Muscle of back (tissue), 13 donors: ENCODE measurements at places on chromosomes 13 and 19. TPM values are rescaled to one million over a fixed set of nuclear protein-coding genes. Genes with fewer than 3 reads are reported as not detected.
A peak's percentile ranks its signal among the peaks of the same experiment; 100 is the strongest.

GZMM gene
- 0.39 TPM for polyA plus RNA-seq

GRCh38 chr19:19538785-19539166 lies 711 bp downstream of the CILP2 start:
- DNase-seq = no peak

DNA sequence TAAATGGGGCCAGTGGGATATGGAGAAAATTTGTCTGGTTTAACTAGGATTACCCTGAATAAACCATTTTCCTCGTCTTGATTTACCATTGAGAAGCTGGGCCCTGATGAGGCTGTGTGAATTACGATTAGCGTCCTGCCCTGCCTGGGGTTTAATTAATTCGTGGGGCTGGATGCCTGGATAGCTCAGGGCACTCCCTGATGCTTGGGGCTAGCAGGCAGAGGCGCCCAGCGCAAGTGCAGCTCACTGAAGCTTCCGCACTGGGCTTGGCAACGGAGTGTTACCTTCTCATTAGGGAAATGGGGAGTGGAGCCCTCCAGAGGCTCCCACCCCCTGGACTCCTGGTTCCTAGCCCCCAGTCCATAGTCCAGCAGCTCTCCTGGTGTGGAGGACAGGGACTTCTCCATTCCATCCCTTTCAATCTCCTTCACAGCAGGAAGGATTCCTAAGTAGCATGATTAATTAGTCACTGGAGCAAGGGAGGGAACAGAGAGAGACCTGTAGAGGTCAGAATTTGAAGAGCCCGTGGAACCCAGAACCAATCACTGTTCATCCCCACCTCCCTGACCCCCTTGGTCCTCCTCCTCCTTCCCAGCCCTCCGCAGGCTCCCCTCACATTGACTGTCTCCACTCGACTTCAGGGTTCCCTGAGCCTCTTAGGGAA lies 107.2 kb downstream of the UQCRFS1 start:
- no peak for DNase-seq

- DNase-seq = peak; percentile 99
Measured at GRCh38 chr19:633068-633785, at the start of gene POLRMT. Gene POLRMT (minus strand): TSS chr19:633537. CDS start chr19:633512, 25 bp downstream.

DNA sequence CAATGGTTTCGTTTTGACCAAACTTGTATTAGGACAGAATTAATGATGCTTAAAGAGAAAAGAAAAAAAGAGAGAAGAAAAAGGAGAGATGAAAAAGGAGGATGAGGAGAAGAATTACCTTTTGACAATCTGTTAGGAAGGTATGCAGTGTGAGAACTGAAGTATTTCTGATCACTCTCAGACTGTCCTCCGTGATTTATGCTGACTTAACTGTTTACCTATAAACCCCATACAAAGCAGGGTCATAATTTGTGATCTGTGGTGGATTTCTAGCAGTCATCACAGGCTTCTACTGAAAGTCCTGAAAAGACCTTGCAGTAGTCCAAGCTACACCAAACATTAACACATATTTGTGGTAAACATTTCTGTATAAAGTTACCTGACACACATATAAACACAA lies 93.9 kb downstream of the PCDH17 start:
- DNase-seq = no peak
